Stimulated activated CD4-positive, alpha-beta T cell treated with anti-CD3 and anti-CD28 coated beads, TNF-alpha, amount 100 ng/mL, for 24 hours (primary cell): ENCODE measurements at places on chromosomes 5 and 9.

DNA sequence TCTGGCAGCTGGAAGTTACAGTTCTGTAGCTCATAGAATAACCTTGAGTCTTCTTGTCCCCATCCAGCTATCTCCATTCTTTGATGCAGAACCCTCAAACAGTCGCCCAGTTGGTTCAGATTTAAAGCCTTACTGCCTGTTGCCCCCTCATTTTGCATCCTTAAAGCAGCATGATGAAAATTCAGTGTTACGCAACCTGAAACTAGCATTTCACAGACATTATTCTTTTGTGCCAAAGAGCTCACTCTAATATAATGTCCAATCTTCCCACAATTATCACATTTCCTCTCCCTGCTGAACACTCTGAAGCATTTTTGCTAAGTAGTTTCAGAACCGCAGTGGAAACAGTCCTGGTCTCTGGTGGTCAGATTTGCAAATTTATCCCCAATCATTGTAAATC lies 318.0 kb downstream of the PSAT1 start:
- no peak for DNase-seq

DNA sequence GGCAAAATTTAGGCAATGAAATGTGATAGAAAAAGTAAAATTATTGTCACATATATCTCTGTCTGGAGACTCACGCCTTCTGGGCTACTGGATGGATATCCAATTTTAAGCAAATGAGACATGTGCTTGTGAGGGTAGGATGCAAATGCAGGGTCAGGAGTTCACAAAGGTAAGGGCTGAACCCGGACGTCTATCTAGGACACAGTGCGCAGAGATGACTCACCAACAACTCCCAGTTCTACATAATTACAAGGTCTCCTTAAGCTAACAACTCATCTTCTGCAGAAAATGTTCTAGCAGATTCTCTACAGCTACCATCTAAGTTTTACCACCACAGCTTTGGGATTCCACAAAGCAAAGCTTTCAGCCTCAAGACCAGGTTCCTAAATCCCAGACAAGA lies 160.5 kb downstream of the ENTREP1 start:
- DNase-seq, result no peak

- DNase-seq, result no peak
Measured at GRCh38 chr5:172583931-172584511, 57.0 kb upstream of the NEURL1B start.

GRCh38 chr5:181198905-181199519 lies 6.0 kb downstream of the TRIM7 start:
- no peak for DNase-seq

DNA sequence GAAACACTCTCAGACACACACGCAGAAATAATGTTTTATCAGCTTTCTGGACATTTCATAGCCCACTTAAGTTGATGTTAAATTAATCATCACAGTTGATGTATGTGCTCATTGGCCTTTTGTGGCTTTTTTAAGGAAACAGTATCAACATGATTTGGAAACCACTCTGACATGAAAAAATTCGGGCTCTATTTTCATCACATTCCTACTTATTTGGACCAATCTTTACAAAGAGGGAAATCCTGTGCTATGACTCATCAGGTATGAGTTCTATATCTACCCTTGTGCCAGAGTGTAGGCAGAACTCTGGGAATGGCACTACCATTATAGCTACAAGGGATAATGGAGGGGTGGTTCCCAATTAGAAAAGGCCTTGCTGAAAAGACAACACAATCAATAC lies 388.4 kb upstream of the PTGER4 start:
- DNase-seq, result no peak

- DNase-seq, result no peak
Measured at GRCh38 chr5:52469420-52469819, 318.3 kb upstream of the ITGA1 start.

GRCh38 chr5:160486573-160486972 lies 64.9 kb downstream of the PTTG1 start:
- DNase-seq, result no peak

DNA sequence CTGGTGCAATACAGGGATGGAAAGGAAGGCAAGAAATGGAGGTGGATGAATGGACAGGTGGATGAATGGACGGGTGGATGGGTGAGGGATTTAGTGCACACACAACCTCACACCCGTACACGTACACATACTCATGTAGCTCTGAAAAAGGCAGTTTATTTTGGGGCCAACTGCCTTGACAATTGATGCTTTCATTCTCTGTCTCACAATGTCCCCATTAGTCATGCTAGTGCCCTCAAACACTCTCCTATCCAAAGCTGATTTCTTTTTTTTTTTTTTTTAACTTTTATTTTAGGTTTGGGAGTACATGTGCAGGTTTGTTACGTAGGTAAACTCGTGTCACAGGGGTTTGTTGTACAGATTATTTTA lies 495.0 kb downstream of the DMAC1 start:
- DNase-seq, result no peak

- no peak for DNase-seq
Measured at GRCh38 chr5:58918021-58918729, 335.3 kb downstream of the RAB3C start.

GRCh38 chr9:68895741-68896478 lies 118.0 kb downstream of the PRKACG start:
- DNase-seq, result no peak

DNA sequence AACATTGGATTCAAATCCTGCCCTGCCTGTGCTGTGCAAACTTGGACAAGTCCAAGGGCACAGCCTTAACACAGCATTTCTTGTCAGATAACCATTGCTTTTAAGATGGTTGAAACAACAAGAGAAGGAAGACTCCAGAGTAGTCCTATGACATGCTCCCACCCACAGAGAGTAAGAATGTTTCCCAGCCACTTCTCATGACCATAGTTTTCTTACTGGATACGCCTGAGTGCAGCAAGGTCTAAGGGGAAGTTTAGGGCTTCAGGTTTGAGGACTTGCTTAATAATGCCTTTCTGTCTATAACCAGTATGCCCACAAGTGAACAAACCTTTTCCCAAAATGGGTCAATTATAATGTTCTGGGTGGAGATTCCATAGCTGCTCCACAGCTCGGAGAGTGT lies 126.4 kb downstream of the SLF1 start:
- no peak for DNase-seq

DNA sequence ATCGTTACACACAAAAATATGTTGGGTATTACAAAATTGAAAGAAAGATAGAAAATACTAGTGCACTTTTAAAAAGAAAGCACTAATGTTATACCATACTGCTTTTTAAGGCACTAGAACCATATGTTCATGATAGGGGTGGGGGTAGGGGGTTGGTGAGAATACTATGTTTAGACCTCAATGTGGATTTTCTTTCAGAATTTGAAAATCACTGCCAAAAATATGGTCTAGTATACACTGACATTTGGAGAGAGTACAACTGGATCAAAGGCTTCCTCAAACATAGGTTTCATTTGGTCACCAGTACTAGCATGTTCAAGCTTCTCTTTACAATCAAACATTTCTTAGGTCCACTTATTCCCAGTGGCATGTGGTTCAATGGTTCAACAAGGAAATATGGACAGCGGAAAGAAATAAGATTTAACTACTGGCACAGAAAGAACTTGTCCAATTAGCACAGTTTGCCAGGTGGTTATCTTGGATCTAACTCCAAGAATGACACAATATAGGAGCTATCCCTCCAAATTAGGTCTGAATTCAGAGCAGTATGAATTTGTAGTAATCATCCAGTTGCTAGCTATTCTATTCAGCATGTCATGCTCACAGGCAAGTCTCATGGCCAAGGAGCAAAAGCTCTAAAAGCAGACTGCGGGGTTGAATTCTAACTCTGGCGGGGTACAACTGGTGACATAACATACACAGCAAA lies 139.3 kb downstream of the SLC24A2 start:
- DNase-seq, result no peak

DNA sequence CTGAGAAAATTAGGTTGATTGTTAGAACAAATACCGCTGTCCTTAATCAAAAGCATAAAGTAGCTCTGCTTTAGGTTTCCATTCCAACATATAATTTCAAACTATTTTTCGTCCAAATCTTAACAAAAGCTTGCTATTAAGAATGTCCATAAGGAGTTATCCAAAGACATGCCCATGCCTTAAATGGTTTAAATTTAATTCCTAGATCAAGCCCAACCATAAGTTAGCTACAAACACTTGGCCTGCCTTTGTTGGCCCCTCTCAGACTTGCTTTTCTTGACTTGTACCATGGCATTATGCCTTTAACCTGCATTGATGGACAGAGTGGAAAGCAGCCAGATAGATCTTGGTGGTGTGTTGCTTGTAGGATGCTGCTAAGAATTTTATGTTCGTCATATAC lies 8.8 kb downstream of the GARNL3 start:
- DNase-seq, result no peak

- DNase-seq, result no peak
Measured at GRCh38 chr9:6716766-6717165, 41.0 kb upstream of the KDM4C start.

GRCh38 chr5:176654856-176655255 lies 7.6 kb downstream of the TSPAN17 start:
- DNase-seq, result no peak

GRCh38 chr9:27414220-27414761 lies 109.8 kb upstream of the IFNK start:
- DNase-seq, result no peak

DNA sequence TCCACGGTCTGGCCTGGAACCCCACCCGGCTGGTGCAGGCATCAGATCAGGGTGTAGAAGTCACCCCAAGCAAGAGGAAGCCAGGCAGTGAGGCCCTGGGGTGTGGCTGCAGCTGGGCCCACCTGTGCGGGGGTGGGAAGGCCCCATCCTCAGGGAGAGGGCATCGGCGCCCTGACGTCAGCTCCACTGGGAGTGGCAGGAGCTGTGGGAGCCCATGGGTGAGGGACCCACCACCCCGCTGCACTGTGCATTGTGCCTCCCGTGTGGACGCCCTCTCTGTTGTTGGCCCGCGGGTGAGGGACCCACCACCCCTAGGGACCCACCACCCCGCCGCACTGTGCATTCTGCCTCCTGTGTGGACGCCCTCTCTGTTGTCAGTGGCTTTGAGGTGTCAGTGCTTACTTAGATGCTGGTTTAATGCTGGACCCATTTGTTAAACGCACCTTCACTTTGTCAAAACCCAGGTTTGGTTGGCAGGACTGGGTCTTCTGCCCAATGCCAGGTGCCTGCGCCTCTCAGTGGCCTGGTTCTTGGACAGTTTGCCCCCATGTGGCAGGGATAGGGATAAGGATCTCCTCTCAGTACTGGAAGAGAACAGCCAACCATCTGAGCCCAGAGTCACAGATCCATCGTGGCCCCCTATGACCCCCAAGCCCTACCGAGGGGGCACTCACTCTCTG lies 6.9 kb upstream of the EXOC3 start:
- no peak for DNase-seq

- DNase-seq, result no peak
Measured at GRCh38 chr5:140093179-140093578, 20.7 kb upstream of the PURA start.

DNA sequence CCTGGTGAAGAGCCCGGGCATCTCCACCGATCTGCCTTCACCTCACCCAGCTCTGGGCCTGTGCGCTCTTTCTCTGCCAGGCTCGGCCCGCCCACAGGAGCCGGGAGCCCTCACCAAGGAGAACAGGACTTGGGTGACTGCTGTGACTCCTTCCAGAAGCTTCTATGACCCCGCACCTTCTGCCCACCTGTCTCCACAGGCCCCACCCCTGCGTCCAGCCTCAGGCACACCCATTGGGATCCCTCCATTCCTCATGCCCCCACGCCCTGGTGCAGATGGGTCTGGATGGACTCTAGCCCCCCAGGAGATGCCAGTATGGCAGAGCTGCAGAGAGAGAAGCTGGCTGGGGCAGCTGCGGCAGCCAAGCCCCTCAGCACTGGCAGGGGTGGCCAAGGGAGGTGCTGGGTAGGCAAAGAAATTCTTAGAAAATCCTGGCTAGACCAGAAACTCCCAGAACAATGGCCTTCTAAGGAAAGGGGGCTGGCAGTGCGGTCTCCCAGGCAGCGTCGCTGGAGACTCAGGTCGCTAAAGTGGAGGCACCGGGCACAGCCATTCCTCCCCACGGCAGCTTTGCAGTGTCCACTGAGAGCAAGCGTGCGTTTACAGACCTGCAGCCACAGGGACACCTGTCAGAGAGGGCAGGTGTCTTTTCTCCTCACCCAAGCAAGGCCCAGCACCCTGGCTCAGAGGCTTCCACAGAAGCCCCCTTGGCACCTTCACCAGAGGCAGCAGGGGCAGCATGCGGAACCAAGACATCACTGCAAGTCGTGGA lies 17.3 kb downstream of the LPCAT1 start:
- DNase-seq, result no peak

DNA sequence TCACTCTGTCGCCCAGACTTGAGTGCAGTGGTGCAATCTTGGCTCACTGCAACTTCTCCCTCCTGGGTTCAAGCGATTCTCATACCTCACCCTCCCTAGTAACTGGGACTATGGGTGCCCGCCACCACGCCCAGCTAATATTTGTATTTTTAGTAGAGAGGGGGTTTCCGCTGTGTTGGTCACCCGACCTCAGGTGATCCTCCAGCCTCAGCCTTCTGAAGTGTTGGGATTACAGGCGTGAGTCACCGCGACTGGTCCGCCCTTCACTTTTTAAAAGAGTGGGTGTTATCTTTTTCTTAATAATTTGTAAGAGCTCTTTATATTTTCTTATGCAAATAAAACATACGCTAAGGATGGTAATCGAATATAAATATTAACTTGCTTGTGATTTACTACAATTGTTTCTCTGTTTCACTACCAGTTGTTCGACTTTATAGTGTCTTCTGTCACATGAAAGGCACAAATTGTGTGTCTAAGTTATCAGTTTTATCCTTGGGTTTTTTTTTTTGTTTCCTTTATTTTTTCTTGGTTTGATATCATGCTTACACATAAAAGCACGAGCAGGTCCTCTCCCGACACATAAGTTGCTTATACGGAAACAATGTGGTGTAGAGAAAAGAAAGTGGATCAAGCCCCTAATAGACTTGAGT lies 1.9 kb upstream of the GPBP1 start:
- DNase-seq, result peak; percentile 27

- DNase-seq, result no peak
Measured at GRCh38 chr9:126842977-126843799, 17.3 kb upstream of the ZBTB34 start.

DNA sequence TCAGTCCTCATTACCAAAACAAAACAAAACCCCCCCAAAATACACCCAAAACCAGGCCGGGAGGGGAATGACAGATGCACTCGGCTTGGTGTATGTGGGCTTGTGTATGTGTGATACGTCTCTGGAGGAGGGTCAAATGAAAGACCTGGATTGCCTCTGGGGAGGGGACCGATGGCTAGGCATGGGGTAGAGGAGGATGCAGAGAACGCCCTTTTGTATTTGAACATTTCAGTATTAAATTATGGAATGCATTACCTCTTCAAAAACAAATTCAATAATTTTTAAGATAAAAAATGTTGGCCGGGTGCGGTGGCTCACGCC lies 61.4 kb downstream of the LMX1B start:
- DNase-seq, result no peak

GRCh38 chr5:73729329-73729728 lies 103.3 kb downstream of the ARHGEF28 start:
- no peak for DNase-seq

- no peak for DNase-seq
Measured at GRCh38 chr5:65546141-65546540, 16.8 kb downstream of the CENPK start.
